ENCODE measurements at places on chromosomes 3 and 15.

- no peak for DNase-seq
These were observed 3.4 kb upstream of the SYNM start for GRCh38 chr15:99101501-99101900.

GRCh38 chr3:138400651-138401070 lies 33.8 kb upstream of the ESYT3 start:
- no peak for DNase-seq

DNA sequence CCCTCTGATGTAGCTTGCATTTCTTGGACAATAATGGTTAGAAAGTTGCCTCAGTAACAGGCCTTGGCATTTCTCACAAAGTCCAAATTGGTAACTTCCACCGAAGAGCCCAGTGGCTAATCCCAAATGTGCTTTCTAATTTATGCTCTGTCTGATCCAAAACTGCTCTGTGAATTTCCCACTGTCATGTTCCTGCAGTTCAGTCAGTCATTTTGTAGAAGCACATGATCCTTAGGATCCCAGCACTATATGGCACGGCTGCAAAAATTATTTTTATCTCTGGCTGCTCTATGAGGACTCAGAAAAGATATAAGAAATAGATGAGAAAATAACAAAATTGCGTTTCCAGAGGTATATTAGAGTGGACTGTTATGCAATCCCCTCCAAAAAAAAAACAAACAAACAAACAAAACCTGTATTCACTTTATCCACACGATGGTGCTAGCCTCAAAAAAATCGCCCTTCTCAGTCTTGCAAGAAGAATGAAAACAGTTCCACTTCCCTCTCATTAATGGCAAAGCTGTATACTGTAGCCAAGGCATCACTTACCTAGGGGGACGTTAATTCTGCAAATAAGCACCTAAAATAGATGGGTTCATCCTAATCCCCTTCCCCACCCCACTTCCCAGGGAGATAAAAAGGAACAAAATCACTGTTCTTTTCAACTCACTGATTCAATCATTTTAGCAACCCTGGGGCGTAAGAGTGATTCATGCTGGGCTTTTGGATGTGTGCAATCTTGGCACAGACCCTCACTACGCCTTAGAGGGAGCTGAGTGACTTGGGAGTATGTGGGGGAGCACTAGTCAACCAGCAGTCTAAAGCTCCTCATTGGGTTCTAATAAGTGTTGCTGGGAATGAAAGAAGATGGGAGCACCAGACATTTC lies 61.3 kb downstream of the TMCO5A start:
- DNase-seq: no peak

GRCh38 chr3:190591080-190591479 lies 77.2 kb downstream of the IL1RAP start:
- no peak for DNase-seq

DNA sequence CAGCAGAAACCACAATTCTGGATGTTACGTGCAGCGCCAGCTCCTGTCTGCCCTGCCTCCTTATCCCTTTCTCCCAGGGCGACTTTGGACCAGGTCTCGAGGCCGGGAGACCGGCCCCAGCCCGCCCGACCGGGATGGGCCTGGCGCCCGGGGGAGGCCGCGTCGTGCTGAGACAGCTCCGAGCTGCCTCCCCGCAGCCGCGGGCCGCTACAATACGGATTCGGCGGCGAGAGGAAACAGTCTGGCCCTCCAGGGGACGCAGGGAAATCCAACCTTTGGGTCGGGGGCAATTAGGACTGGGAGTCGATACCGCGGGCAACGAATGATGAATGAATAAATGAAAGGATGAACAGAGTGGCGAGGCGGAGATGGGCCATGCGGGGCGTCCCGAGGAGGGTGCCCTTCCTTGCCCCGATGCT lies 537 bp downstream of the GRAMD2A start:
- DNase-seq: no peak

DNA sequence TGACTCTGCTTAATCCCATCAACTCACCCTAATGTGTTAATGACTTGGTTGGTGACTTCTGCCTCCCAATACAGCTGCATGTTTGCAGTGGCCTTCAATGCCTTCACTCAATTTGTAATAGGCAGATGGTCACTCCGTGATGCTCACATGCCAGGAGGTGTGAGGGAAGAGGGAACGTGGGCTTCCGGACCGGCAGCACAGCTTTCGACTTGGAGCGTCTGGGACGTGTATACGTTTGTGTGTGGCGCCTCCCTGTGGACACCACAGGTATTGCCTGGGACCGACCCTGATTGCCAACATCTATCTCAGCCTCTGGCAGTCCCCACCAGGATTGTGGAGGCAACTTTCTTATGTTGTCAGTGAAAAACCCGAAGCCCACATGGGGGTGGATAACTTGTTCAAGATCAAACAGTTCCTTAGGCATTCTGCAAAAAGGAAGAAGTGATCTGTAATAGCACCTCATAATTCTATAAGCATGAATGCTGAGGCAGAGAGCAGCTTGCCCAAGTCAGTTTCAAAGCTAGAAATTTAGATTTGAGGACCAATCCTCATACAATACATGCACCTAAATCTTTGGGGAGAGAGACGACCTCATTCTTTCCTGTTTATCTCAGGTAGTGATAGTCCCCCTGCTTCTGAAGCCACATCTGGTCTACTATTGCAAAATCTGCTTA lies 16.9 kb downstream of the MRPL46 start:
- DNase-seq: peak; percentile 47

DNA sequence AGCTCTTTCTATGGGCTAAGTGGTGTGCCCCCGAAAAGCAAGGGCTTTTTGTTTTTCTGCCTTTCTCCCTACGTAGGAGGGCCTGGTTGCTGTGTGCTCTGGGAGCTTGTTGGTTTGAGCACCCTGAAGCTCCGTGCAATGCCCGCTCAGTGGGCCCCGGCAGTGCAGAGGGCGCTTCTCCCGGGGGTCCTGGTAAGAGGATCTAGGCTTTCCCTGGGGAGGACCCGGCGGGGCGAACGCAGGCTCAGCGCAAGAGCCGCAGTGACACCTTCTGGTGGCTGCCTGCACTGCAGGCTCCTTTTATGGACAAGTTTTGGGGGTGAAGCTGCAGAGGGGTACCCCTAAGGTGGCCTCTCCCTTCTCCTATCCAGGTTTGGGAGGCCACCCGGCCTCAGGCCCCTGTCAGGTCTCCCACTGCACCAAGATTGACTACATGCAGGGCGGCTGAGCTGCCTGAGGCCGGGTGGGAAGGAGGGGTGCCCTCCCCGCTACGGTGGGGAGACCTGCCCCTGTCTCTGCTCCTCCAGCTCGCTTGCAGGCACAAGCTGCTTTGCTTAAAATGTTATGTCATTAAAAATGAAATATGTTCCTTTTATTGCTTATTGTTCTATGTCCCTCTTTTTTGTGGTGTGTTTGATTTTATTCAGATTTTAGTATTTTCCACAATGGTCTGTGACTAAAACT lies 387.9 kb downstream of the GABRG3 start:
- DNase-seq: peak; percentile 31

DNA sequence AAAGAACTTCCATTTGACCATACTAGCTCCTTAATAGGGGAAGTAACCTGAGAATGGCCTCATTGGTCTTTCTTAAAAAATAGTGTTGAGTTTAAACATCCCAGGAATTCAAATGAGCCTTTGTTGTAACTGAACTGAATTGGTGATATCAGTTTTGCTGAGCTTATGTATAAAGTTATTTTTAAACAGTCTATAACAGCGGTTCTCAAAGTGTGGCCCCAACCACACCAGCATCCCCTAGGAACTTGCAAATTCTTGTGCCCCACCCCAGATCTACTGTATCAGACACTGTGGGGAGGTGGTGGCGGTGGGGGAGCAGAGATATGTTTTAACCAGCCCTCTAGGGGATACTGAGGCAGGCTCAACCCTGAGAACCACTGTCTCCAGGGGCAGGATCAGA lies 57.0 kb downstream of the LMCD1 start:
- DNase-seq: no peak

- DNase-seq: no peak
These were observed 380.3 kb upstream of the THBS1 start for GRCh38 chr15:39200586-39200985.

DNA sequence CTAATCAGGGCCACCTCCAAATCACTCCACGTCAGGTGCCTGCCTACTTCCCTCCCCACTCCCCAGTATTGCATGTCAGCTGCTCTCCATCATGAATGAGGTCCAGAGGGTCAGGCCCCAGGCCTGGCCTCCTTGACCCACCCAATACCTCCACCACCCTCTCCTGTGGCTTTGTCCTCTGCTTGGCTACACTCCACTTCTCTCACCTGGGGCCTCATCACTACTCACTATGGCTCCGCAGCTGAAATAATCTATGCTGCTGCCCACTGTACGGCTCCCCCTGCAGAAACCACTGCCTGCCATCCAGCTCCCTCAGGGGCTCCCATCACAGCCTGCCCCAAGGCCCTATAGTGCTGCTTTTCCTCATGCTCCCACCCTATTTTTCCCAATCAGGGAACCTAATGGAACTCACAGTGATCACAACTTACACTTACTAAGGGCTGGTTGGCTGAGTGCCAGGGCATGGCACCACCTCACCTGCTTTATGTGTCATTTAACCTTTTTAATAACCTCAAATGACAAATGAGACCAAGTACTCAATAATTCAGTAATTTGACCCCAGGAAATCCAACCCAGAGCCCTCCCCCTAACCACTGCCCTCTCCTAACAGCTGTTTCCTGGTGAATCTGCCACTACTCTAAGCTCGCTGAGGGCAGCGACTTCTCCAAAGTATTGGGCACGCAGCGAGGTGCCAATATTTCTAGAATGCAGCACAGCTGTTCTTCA lies 2.3 kb downstream of the GORASP1 start:
- no peak for DNase-seq

GRCh38 chr3:110504401-110504800 lies 567.2 kb upstream of the NECTIN3 start:
- no peak for DNase-seq

- no peak for DNase-seq
These were observed 21.2 kb downstream of the RLBP1 start for GRCh38 chr15:89200182-89200581.

DNA sequence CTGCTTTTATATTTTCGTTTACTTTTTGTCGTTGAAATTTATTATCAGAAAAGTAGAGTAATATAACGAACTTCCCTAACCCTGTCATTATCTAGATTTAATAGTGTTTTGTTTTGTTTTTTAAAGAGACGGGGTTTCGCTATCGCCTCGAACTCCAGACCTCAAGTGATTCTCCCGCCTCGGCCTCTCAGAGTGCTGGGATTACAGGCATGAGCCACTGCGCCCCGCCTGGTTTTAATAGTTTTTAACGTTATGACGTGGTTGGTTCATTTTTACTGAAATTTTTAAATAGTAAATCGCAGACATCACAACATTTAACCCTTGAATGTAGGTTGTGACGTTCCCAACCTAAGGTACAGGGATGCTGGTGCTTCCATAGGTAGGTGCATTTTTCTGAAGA lies 1.0 kb downstream of the NGRN start:
- DNase-seq: no peak

- DNase-seq: peak; percentile 11
These were observed 23.2 kb downstream of the ALS2CL start for GRCh38 chr3:46670000-46670890.

DNA sequence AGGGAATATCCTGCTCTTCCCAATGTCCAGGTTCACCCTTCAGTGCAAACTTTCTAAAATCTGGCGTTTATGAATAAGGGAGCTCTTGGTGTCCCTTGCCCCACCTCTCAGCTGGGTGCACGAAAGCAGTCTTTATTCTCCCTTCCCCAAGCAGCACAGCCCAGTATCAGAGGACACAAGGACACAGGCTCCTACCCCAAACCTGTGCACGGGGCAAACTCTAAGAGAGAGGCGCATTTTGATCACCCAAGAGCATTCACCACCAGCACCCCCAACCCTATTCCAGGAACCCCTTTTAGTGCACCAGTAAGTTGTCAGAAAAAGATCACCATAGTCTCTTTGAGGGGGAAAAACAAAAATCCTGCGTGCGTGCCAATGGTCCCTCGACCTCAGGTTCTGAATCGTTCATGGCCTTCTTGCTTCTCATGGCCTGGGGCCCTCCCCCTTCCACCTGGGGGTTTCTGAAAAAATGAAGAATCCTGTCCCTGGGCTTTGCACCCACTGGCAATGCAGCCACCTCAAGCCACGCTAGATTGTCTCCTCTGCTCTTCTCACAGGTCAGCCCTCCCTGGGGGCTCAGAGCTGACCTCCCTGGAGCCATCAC lies 78.9 kb downstream of the FAM174B start:
- DNase-seq: no peak

DNA sequence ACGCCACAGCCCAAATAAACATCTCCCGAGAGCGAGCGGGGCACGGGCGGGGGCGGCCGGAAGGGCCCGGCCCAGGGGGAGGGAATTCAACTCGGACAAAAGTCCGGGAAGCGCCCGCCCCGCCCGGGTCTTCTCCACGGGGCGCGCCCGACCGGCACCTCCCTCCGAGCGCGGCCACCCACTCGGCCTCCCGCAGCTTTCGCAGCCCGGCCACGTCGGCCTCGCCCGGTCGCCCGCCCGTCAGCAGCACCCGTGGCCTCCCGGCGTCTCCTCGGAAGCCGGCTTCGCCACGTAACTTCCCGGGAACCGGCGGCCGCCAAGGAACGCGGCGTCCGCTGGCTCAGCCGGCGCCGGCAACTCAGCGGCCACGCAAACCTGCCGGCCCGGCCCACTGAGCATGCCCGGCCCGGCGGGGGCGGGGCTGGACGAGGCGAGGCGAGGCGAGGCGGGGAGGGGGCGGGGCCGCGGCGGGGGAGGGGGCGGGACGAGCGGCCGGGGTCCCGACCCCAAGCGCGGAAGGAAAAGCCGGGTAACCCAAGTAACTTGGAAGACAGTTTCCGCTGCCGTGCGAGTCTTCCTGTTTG lies at the start of gene TJP1:
Gene TJP1, minus strand, starts transcription at position 369 of the 584 bp plus-strand sequence. CDS start 440 bp downstream, outside the sequence.
- DNase-seq: no peak

- no peak for DNase-seq
These were observed 136.2 kb upstream of the ICE2 start for GRCh38 chr15:60614862-60615771.

GRCh38 chr3:81643721-81644120 lies 117.7 kb downstream of the GBE1 start:
- DNase-seq: no peak

DNA sequence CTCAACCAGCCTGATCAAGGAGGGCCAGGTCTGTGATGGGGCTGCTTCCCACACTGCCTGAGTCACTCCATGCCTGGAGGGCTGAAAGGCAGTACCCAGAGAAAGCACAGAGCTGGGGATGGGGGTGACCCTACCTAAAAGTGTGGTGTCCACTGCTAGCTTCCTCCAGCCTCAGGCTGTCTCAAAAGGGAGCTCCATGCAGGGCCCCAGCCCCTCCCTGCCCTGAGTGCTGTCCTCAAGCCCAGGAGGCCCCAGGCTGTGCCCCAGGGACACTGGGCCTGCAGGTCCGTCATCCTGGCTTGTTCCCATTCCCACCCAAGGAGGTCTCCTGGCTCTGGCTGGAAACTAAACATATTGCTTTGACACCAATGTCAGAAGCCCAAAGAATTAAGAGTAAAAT lies 56.8 kb downstream of the ZNF445 start:
- no peak for DNase-seq

DNA sequence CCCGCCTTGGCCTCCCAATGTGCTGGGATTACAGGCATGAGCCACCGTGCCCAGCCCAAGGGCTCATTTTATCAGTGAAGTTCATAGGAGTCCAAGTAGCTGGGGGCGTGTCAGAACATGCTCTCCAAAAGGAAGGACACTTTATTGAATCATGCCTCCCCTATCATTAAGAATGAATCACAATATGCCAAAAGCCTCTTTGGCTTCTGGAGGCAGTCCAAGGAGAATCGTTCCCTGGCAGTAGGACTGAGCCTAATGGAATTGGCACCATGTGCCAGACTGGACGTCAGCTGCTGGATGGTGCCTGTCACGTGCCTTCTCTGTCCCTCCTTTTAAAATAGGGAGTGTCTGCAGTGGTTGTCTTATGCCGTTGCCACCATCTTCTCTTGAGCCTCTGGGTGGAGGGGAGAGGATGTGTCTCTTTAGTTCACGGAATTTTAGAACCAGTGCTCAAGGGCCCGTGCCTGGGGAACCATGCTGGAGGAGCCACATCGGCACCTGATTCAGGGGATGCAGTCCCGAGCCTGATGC lies 234.7 kb upstream of the LYSMD4 start:
- DNase-seq: no peak
